ENCODE measurements at places on chromosomes 6 and 20.

DNA sequence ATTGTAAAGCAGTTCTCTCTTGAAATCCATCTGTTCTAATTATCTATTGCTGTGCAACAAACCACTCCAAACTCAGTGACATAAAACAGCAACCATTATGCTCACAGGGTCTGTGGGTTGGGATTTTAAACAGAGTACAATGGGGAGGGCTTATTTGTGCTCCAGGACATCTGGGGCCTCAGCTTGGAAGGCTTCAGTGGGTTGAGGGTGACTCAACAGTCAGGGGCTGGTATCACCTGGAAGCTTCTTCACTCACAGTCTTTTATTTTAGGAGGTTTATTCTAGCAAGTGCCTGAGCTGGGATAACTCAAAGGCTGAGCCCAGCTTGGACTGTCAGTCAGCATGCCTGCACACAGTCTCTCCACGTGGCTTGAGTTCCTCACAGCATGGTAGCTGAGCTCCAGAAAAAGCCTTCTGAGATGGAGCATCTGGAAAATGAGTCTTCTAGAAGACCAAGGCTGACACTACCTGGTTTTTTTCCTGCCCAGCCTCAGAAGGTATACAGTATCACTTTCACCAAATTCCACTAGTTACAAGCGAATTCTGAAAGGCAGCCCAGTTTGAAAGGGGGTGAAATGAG, 234.6 kb upstream of the ID4 start:
- DNase-seq, result no peak

DNA sequence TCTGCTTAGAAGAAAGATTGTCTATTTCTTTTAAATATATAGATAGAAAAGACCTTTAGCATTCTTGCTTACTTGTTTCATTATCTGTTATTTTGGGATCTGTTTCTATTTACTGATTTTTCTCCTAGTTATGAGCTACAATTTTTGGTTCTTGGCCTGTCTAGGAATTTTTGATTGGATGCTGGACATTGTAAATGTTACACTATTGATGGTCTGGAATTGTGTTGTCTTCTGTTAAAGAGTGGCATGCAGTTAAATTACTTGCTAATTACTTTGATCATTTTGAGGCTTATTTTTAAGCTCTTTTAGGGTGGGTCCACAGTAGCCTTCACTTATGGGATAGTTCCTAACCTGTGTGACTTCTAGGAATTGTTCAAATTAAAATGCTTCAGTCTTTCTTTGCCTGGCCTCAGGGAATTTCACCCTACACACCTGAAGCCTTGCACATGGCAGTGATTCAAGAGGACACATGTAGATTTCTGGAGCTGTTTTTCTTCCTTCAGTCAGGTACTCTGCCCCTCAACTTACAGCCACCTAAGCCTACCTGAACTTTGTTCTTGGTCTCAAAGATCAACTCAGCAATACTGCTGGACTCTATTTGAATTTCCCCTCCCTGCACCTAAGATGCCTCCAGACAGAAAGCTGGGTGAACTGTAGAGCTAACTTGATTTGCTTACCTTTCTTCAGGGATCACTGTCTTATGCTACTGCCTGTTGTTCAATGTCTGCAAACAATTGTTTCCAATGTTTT, 66.2 kb upstream of the NNAT start:
- DNase-seq, result no peak

- DNase-seq, result no peak
Observed at GRCh38 chr6:75230484-75231325, 12.9 kb downstream of the COX7A2 start.

GRCh38 chr20:23200914-23201313, 114.8 kb upstream of the CD93 start:
- no peak for DNase-seq

GRCh38 chr6:35850208-35850607, 45.1 kb downstream of the LHFPL5 start:
- no peak for DNase-seq

DNA sequence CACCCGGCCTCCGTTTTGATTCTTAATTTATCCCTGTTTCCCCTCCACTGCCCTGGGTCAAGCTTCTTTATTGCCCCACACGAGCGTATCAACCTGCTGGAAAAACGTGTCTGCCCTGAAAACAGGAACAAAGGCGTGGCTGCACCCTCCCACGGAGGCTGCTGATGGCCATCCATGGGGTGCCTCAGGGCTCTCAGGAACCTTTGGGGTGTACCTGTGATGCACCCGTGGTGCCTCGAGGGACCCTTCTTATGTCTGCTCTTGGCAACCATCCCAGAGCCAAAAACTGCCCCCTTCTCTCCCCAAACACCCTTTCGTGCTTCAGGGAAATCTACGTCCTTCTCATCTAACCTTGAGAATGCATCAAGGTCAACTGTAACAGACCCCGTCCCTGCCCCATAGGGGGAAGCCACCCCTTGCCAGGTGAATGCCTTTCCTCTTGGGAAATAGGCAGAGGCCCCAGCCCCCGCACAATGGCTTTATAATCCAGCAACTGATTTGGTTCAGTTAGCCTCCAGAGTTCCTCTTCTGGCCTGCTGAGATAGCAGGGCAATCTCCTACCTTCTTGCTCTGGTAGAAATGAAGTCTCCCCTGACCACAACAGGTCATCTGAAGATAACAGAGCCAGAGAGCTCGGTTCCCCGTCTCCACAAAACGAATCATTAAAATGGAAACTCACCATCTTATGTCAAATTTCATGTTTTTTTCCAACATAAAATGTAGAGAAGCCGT, 29.4 kb downstream of the PSMG4 start:
- no peak for DNase-seq

GRCh38 chr6:51396583-51396982, 577.9 kb downstream of the TFAP2B start:
- DNase-seq, result no peak

DNA sequence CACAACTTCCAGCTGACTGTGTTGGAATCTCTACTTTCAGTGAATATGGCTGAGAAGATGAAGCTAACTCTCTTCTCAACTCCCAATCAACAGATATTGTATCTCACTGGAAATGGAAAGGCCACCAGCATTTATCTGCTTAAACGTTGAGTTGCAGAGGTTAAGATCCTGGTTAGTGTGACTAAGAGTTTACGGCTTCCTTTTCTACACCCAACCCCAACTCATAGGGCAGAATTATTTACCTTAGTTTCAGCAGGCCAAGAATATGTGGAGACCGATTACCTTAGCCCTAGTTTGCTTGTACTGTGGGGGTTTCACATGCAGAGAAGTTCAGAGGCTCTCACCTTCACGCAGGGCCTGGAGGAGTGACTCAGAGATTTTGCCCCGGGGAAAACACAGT, 1026.6 kb downstream of the EYS start:
- DNase-seq, result no peak

- DNase-seq, result no peak
Observed at GRCh38 chr6:113642714-113643406, 214.3 kb upstream of the MARCKS start.

DNA sequence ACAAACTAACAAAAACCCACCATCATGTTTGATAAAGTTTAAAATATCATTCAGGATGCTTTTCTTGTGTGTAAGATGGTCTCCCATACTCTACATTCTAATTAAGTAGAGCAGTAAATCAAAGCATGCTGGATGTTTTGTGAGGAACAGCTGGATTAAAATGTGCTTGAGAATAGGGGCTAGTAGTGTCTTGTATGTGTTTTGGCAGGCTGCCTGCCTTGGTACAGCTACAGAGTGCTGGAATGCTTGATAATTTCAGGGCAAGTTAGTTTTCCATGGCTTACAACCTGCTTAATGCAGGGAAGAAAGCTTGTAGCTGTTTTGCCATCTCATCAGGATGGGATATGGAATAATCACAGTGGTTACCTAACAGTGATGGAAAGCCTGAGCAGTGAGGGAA, 636.6 kb upstream of the MMS22L start:
- DNase-seq, result no peak
